ENCODE measurements at places on chromosomes 1 and 21.

DNA sequence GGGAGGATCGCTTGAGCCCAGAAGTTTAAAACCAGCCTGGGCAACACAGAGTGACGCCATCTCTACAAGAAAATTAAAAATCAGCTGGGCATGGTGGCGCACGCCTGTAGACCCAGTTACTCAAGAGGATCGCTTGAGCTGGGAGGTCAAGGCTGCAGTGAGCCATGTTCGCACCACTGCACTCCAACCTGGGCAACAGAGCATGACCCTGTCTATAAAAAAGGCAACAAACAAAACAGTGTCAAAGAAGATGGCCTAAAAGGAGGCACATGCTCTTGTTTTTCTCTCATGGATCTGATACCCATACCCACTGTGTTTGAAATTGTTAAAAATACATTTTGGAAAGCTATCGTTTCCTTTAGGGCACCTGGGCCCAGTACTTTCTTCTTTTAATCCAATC, 191.7 kb downstream of the SLC45A1 start:
- no peak for DNase-seq

DNA sequence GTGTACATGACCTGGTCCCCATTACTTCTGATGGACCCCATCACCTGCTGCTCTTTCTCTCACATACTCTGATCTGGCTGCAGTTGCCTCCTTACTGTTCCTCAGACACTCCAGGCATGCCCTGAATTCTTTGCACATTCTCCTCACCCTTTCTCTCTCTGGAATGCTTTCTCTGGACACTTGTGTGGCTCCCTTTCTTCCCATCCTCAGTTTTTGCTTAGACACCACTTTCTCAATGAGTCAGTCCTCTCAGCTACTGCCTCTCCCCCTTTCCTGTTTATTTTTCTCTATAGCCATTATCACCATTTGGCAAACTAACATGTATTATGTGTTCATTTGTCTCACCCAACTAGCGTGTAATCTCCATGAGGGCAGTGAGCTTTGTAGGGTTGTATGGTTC, 28.1 kb downstream of the PLXNA2 start:
- DNase-seq, result peak; percentile 57

DNA sequence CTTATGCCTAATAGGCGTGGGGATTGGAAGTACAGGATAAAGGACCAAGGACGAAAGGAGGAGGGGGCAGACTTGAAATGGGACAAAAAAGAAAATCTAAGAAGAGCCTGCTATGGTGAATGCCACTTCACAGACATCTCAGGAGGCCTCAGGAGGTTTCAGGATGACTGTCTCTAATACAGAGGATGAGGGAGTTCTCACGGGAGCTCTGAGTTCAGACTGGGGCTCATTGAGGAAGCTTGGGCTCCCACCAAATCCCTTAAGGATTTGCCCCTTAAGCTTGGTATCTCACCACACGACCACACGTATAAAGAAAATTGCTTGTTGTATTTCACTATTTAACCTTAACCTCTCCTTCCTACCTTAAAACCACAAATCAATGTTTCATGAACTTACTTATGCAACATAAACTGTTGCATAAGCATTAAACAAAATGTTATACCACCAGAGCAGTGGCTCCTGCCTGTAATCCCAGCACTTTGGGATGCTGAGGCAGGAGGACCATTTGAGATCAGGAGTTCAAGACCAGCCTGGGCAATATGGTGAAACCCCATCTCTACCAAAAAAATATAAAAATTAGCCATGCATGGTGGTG, 12.4 kb downstream of the SLC30A1 start:
- DNase-seq, result no peak

- DNase-seq, result peak; percentile 59
Observed at GRCh38 chr1:27536767-27537166, 46.8 kb upstream of the WASF2 start.

- no peak for DNase-seq
Observed at GRCh38 chr1:6068073-6068472, 22.4 kb downstream of the KCNAB2 start.

DNA sequence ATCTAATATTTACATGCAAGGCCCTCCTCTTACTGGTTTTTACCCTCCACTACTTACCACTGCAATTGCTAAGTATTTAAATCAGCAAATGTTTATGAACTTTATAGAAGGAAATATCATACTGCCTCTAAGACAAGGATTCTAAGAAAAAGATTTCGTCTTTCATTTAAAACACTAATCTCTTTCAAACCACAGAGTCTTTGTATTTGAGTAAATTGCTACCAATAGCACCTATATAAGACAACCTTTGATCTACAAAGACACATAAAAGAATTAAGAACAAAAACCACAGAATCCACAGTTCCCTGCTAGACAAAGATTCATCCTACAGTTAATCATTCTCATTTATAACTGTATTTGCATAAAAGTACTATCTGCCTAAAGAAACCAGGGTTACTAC, 37.6 kb downstream of the RNF115 start:
- DNase-seq, result no peak

DNA sequence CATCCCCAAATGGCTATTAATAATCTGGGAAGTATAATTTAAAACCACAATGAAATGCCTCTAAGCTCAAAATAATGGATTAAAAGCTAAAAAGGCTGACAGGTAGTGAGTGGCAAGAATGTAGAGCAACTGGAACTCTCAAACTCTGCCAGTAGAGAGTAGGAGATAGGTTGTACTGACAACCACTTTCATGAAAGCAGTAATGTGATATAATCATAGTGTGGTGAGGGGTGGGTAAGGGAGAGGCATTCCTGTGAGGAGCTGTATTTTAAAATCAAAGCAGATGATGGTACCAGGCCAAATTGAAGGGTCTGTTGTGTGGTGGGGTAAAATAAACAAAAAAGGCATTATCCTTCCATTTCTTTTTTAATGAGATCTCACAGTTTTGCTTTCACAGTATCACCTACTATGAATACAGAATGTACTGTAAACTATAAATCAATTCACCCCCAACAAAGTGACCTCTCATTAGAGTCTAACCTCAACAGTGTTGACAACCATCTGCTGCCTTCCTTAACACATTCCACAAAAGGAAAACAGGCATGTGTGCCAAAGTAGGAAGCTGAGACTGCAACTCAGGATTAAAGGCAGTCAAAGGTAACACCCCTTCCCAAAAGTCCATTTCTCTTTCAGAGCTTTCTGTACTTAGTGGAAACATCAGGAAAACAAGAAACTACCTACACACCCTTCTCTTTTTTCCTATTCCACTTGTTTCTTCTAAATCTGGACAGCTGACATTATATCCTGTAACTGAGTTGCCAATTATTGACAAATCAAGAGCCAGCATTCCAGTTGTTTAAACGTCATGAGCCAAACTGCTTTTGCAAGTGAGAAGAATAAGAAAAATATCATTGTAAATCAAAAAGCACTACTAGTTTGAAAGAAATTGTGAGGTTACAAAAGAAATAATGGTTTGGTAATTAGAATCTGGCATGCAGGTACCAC, 130.8 kb downstream of the FAF1 start:
- no peak for DNase-seq

- DNase-seq, result no peak
Observed at GRCh38 chr1:66273656-66274055, 260.3 kb upstream of the SGIP1 start.

DNA sequence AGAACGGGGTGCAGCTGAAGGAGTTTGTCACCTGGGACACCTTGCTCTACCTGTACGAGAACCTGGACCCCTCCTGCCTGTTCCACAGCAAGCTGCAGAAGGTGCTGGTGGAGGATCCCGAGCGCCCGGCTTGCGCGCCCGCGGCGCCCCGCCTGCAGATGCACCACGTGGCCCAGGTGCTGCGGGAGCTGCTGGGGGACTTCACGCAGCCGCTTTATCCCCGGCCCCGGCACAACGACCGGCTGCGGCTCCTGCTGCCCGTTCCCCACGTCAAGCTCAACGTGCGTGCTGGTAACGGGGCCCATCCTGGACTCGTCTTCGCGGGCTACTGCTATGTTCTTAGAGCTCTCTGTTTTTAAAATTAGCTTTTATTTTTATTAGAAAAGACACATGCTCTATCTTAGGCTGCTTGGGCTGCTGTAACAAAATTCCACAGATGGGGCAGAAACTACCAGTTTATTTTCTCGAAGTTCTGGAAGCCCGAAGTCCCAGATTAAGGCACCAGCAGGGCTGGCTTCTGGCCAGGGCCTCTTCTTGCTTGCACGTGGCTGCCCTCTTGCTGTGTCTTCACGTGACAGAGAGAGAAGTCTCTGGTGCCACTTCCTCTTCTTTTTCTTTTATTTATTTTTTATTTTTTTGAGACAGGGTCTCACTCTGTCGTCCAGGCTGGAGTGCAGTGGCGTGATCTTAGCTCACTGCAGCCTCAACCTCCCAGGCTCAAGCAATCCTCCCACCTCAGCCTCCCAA, 38.1 kb downstream of the TRPM2 start:
- no peak for DNase-seq

GRCh38 chr1:54977533-54978297, 2.7 kb upstream of the TMEM61 start:
- DNase-seq, result no peak

GRCh38 chr1:74652711-74653139, 20.9 kb downstream of the ERICH3 start:
- peak; percentile 44 for DNase-seq

- peak; percentile 31 for DNase-seq
Observed at GRCh38 chr1:115642168-115643072, 650 bp downstream of the VANGL1 start.

GRCh38 chr1:17953921-17954320, 153.7 kb upstream of the IGSF21 start:
- DNase-seq, result no peak

- no peak for DNase-seq
Observed at GRCh38 chr1:205500240-205501233, 3.9 kb upstream of the CDK18 start.

DNA sequence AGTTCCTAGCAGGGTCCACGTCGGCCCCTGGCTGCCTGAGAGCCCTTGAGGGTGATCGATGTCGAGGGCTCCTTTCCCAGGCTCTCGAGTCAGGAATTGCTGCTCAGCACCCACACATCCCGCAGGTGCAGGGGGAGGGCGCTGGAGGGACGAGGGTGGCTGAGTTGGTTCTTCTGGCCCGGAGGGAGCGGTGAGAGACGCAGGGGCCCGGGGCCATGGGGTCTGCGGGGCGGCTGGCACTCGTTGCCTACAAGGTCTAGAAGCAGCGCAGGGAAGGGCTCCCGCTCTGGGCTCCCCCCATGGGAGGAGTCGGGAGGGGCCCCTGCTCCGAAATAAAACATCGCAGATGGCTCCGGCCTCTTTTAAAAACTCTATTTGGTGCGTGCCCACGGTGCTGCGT, 18.2 kb downstream of the PANK4 start:
- no peak for DNase-seq

DNA sequence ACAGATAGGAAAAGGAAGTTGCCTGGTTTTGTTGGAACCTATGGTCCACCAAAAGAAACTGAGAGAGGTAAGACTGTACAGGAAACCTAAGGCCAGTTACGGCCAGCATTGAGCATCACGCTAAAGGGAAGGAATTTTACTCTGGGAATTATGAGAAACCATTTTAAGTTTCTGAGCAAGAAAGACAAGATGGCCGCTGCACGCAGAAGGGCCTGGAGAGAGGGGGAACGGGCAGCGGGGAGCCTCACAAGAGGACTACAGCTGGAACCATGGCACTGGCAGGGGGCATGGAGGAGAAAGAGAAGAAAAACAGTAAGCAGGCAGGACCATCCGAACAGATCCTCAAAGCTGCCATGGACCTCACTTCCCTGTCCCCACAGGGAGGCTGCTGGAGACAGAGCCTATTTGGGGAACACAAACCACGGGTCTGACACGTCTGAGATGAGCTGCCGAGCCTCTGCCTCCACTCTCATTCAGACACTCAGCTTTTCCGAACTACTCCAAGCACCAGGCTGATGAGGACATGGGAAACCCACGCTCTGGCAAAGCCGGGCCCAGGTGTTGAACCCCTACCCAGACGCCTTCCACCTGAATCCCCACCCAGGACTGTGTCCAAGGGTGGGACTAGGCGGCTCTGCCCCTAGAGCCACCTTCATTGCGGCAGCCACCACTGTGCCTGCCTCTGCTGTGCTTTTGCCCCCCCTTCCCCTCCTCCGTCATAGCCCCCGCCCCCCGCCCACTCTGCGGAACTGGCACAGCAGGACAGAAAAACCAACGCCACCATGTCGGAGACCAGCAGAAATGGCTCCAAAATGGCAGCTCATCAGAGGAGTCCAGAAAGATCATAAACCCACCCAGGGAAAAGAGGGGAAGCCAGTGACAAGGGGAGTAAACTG, 69.0 kb downstream of the CD46 start:
- DNase-seq, result no peak

DNA sequence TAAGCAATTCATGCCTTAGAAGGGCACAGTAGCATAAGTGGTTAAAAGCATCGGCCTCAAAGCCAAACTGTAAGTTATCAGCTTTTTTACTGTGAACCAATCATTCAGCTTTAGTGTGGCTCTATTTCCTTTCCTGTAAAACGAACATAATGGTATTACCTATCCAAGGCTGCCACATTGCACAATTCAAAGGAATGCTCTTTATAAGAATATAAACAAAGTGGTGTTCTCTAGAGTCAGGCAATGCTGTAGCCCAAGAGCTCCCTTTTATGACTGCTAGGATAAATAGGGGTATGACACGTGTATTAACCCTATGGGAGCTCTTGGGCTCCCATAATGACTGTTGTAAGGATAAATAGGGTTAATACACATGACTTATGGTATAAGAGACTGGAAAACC, 25.4 kb downstream of the INTS7 start:
- no peak for DNase-seq

- no peak for DNase-seq
Observed at GRCh38 chr1:184974056-184974836, at the start of gene NIBAN1. TSS of gene NIBAN1 (minus strand) at chr1:184974508. CDS start at chr1:184974356, 152 bp downstream.

- no peak for DNase-seq
Observed at GRCh38 chr1:116365857-116366256, 7.2 kb upstream of the ATP1A1 start.

DNA sequence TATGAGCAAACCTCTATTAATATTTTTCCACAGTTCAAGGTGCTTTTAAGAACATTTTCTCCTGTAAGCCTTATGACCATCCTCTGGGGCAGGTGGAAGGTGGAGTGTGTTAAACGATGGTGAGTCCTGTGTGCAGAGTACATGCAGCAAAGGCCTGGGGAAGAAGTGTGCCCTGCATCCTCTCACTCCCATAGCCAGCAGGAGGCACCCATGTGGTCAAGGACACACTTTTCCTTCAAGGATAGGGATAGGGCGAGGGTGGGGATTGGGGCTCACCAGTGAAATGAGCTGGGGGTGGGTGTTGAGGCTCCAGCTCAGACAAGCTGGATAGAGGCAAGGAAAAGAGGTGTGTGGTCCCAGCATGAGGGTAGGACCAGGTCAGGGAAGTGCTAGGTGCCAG, 120.8 kb upstream of the KCNE2 start:
- no peak for DNase-seq

- no peak for DNase-seq
Observed at GRCh38 chr1:34066166-34066565, 98.9 kb downstream of the CSMD2 start.

GRCh38 chr1:7560601-7561181, 210.4 kb upstream of the VAMP3 start:
- DNase-seq, result no peak

DNA sequence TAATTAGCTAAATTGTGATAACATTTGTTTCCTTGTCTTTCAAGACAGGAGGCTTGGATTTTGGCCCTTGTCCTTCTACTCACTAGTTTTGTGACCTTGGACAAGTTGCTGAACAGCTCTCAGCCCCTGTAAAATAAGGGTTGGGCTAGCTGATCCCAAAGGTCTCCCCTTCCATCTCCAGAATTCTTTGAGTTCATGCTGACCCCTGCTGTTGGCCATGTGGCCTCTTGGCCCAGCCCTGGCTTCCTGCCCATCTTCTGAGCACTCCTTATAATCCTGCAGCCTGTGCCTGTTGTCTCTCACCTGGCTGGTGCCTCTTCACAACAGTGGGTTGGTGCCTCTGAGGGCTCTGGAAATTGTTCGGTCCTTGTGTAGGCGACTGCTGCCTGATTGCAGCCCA, 10.1 kb downstream of the PTGFRN start:
- no peak for DNase-seq

- peak; percentile 88 for DNase-seq
Observed at GRCh38 chr1:193211539-193211938, 25.1 kb upstream of the B3GALT2 start.
